ENCODE measurements at places on chromosomes 13 and 19.

GRCh38 chr13:49585220-49586157, at the start of gene RCBTB1:
Gene RCBTB1 (minus strand): TSS chr13:49585558. CDS start chr13:49567279, 18,279 bp downstream.
- peak; percentile 65 for DNase-seq

DNA sequence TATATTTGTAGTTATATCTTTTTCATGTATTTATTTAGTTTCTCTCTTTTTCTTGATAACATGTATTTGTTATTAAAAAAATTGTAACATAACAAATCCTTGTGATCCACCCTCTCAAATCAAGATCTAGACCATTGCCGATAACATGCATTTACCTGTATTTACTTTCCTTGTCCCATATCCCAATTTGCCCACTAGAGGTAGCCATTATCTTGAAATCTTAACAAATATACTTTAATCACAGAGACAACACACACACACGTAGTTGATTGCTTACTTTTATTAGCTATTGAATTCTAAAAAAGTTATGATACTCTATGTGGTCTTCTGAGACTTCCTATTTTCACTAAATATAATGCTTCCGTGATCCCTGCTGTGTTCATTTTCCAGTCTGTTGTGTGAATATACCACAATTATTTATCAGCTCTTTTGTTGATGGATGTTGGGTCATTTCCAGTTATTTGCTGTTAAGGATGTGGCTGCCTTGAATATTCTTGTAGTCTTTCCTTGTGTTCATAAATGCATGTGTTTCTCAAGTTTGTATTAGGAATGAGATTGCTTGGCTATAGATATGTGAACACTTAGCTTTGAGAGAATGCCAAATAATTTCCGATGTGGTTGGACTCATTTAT, 31.3 kb upstream of the ZMYM2 start:
- no peak for DNase-seq

- DNase-seq: no peak
Observed at GRCh38 chr19:35223084-35223790, 5.3 kb downstream of the FAM187B start.

- DNase-seq: no peak
Observed at GRCh38 chr19:41691268-41691970, 3.3 kb upstream of the CEACAM7 start.

DNA sequence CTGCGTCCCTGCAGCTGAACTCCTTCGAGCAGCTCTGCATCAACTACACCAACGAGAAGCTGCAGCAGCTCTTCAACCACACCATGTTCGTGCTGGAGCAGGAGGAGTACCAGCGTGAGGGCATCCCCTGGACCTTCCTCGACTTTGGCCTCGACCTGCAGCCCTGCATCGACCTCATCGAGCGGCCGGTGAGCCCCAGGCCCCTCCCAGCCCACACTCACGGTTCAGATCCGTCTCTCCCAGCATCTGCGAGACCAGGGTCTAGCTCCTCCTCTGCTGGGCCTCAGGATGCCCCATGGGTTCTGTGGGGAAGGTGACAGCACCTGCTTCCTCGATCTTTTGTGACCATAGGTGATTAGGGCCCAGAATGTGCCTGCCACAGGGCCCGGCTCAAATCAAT, 46.2 kb downstream of the MYH14 start:
- DNase-seq: no peak

DNA sequence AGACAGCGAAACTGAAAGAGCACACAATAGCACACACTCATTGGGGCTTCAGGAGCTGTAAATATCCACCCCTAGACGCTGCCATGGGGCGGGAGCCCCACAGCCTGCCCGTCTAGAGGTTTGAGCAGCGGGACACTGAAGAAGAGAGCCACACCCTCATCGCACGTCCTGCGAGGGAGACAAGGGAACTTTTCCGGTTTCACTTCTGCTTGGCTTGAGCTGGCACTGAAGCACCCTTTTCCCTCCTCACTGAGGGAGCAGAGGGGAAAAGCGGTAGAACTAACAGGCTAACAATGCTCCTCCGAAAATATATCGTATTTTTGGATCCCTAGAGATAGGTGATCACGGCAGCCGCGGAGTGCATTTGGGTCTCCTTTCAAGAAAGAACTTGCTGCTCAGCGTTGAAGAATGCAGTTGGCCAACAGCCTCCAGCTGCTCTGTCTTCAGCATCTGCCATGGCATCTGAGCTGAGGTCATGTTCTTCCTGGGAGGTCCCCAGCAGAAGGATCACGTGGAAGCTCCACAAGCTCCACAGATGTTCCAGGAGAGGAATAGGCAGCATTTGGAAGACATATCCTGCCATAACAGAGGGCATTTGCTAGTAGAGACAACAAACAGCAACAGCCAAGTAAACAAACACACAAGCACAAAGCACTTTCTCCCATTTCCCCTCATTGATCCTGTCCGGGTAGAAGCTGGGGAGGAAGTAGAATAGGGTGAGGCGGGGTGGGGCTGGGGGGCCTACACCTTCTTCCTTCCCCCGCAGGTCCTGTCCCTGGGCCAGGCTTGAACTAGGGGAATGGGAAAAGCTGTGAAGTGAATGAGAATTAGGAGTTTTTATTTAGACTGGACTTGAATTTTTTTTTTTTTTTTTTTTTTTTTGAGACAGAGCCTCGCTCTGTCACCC, 44.8 kb upstream of the ALOX5AP start:
- peak; percentile 10 for DNase-seq

DNA sequence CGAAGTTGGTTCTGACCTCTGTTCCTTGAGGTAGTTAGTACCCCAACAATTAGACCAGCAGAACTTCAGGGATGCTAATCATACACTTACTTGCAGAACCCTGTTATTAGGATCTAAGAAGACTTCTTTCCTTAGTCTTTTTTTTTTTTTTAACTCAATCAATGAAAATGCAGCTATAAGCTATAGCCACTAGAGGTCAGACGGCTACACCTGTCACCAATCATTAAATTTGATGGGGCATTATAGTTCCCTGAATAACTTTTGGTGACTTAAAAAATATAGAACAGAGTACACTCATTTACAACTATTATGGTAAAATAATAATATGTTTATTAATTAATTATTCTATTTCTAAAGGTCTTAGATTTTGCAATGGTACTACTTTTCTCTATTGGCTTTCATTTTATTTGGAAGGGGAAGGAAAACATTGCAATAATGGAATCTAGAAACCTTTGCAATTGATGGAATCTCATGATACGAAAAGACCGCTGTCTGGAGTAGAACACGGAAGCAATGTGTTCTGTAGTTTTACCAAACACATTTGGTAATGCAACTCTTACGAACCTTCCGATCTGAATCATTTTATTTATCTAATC, 483.2 kb downstream of the DIAPH3 start:
- no peak for DNase-seq
